A673 (cell line): ENCODE measurements at places on chromosomes 3 and 15. TPM values are rescaled to one million over a fixed set of nuclear protein-coding genes. Genes with fewer than 3 reads are reported as not detected.

GRCh38 chr3:195087328-195087727 lies 183.6 kb downstream of the XXYLT1 start:
- no peak overlapping the region for H3K4me3 ChIP-seq
- H3K27ac ChIP-seq, result no peak overlapping the region
- no peaks in the 10 kb centered on the region for H3K27me3 ChIP-seq
- H3K4me1 ChIP-seq, result no peaks in the 10 kb centered on the region
- DNase-seq, result no peak

COLQ gene
- 0.21 and 1.3 TPM in 2 replicates for total RNA-seq

SLCO3A1 gene
- total RNA-seq, result 16.6 and 17.7 TPM in 2 replicates

DNA sequence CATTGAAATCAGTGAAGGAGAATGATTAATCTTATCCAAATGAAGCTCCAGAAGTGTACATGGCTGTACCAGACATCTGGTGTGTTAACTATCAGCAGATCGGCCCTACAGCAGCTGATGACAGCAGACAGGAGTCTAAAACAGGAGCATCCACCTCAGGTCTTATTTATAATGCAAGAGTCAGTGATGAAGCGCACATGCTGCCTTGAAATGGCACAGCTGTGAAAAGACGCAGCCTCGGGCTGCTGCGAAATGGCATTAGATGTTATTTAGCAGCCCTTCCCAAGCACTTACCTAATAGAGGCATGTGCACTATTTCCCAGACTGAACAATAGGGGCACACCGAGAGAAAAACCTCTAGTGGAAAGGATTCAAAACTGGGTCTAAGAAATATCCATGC lies 472.3 kb upstream of the CBLB start:
- no peak for DNase-seq
- H3K27ac ChIP-seq, result no peak overlapping the region
- H3K4me3 ChIP-seq, result no peak overlapping the region

DNA sequence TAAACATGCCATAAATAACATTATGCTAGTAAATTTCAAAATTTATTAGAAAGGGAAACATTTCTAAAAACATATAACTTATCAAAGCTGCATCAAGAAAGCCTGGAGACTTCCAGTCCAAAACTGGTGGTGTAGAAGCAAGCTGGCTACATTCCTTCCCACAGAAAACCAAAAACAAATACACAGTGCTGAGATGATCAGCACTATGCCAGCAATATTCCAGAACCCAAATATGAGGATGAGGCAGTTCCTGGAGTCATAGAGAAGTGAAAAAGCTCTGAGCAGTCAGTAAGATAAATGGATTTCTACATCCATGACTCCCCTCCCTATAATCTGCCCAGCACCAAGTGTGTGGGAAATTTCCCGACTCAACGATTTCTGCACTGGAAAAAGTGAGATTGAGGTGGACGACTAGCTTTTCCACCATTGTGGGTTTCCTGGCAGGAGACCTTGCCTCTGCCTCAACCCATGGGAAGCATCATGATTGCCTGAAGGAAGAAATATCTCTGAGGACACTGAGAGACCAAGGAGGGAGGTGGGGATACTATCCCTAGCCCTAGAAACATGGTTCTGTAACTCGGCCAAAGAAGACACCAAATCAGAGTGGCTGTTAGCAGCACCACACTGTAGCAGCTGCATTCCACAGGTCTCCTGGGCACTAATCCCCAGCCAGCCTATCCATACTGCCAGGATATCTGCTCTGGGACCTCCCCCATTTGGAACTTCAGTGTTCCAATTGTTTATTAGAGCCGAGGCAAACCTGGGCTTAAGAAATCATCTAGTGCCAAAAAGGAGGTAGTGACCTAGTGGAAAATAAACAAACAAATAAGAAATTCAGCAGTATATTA lies 11.8 kb upstream of the CLN6 start:
- H3K27ac ChIP-seq, result no peak overlapping the region
- H3K36me3 ChIP-seq, result no peaks in the 10 kb centered on the region
- H3K4me3 ChIP-seq, result no peak overlapping the region
- H3K4me1 ChIP-seq, result no peaks in the 10 kb centered on the region
- no peak for DNase-seq
- no peaks in the 10 kb centered on the region for H3K27me3 ChIP-seq

GRCh38 chr3:47057212-47057671 lies 77.8 kb downstream of the NBEAL2 start:
- no peaks in the 10 kb centered on the region for H3K27me3 ChIP-seq
- no peak overlapping the region for H3K4me3 ChIP-seq
- no peaks in the 10 kb centered on the region for H3K4me1 ChIP-seq
- H3K27ac ChIP-seq, result no peak overlapping the region
- no peaks in the 10 kb centered on the region for H3K36me3 ChIP-seq

SLC4A7 gene
- total RNA-seq, result 22.6 and 26.2 TPM in 2 replicates

DNA sequence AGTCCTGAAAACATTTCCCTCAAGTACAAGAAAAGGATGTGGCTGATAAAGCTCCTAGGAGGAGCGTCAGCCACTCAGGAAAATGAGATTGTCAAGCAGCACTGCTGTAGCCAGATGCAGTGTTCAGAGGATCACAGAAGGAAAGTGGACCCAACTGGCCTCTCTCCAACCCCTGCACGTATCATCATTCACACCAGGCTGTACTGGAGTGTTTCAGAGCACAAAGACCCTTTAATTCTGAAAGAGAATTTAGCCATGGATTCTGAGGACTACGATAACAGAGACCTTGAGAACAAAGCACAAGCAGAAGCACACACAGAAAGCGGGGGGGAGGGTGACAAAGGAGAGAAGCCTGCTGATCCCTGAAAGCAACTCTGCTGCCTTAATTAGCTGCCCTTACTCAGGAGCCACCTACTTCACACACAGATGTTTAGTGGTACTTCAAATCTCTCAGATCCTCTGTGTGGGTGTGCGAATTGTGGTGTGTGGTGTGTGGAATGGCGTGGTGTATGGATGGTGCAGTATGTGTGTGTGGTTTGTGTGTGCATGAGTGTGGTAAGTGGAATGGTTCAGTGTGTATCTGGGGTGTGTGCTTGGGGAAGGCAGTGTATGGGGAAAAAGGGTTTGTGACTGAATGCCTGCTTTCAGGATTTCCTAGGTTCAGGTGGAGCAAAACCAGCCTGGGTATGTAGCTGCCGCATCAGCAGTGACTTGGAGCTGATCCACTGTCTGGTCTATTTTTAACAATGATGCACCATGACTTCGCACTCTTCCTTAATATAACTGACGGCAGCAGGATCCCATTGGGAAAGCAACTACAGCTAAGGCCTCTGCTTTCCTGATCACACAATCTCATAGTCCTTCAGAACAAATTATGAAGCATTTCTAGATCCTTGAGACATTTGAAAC lies 192.5 kb downstream of the RSL24D1 start:
- H3K27ac ChIP-seq, result no peak overlapping the region
- DNase-seq, result no peak
- no peak overlapping the region for H3K4me3 ChIP-seq
- no peaks in the 10 kb centered on the region for H3K27me3 ChIP-seq

CHRD gene
- 0.06 and 0.57 TPM in 2 replicates for total RNA-seq

PRC1 gene
- total RNA-seq, result 338 and 339 TPM in 2 replicates

GRCh38 chr15:57184502-57184901 lies 191.8 kb upstream of the CGNL1 start:
- DNase-seq, result no peak
- H3K36me3 ChIP-seq, result no peaks in the 10 kb centered on the region
- H3K27me3 ChIP-seq, result no peaks in the 10 kb centered on the region
- no peak overlapping the region for H3K4me3 ChIP-seq

CHRM5 gene
- total RNA-seq, result not detected in 2 replicates

CAMK2N2 gene
- 1.3 and 2.2 TPM in 2 replicates for total RNA-seq

DNA sequence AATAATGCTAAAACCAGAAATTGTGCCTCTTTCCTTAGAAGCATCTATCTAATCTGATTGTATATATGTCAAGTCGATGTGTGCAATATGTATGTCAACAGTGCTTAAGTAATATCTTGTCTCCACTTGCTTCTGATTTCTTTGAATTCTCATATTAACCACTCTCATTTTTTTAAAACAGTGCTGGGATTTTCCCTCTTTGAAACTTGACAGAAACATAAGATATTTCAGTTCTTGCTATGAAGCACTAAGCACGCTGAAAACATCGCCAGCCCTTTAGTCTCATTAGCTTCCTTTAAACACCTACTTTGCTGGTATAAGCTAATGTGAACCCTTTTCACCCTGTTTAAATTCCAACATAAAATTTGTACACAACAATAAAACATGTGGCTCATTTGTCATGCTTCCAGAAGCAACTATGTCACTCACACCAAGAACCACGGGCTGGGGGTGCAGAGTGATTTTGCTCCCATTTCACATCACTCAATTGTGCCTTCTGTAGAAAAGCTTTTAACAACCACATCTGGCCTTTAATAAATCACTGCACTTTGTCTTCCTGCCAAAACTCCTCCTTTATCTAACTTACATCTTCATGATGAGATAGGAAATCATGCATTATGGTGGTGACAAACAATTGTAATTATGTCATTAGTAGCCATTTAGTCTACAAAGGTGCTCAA lies 185.2 kb downstream of the FOXP1 start:
- H3K27me3 ChIP-seq, result no peaks in the 10 kb centered on the region
- peaks cover 23% of the 10 kb centered on the region for H3K4me1 ChIP-seq
- no peak overlapping the region for H3K27ac ChIP-seq
- H3K36me3 ChIP-seq, result no peaks in the 10 kb centered on the region
- H3K4me3 ChIP-seq, result no peak overlapping the region
- DNase-seq, result peak; percentile 68

DNA sequence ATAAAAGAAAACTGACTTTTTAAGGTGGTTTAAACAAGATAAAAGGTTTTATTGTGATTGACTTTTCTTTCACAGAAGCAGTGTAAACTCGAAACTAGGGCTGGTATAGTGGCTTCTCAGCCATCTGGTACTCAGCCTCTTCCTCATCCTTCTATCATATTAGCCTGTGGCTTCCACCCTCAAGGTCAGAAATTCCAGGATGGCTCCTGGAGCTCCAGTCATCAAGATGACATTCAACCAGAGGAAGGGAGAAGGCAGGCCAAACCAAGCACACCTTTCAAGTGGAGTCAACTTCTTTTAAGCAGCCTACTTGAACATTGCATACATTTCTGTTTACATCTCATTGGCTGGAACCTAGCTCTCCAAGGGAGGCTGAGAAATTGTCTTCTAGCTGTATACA lies 1.3 kb upstream of the MESD start:
- no peak for DNase-seq
- no peak overlapping the region for H3K27ac ChIP-seq
- peaks cover 12% of the 10 kb centered on the region for H3K4me1 ChIP-seq
- no peaks in the 10 kb centered on the region for H3K27me3 ChIP-seq
- H3K4me3 ChIP-seq, result no peak overlapping the region

DNA sequence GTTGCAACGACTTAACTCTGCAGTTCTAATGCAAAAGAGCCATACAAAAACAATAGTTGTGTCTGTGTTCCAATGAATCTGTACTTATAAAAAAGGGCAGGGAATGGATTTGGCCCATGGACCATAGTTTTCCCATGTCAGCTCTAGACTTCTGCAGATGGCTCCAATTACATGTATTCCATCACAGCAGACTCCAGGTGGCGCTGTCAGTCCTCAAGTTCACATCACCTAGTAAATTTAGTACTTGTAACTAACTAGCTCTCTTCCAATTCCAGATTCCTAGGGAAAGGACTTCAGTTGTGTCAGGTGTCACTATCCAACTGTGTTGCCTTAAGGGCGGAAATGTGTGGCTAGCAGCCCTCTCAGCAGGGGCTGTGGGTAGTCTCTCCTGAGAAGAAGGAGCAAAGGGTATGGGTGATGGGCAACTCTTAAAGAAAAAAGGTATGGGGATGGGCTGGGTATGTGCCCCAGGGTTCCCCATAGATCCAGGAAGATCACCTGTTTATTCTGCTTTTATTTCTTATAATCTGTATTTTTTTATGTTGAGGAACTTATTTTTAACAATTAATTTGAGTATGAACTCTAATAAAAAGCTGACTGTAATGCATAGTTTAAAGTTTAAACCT lies 36.2 kb downstream of the BBS4 start:
- H3K36me3 ChIP-seq, result no peaks in the 10 kb centered on the region
- no peaks in the 10 kb centered on the region for H3K4me1 ChIP-seq
- H3K27me3 ChIP-seq, result no peaks in the 10 kb centered on the region
- peak; percentile 76 for DNase-seq
- H3K27ac ChIP-seq, result no peak overlapping the region

GOLGA8N gene
- 3.1 and 4.3 TPM in 2 replicates for total RNA-seq

- no peak for DNase-seq
- H3K4me3 ChIP-seq, result no peak overlapping the region
- no peaks in the 10 kb centered on the region for H3K36me3 ChIP-seq
- H3K4me1 ChIP-seq, result no peaks in the 10 kb centered on the region
Observed at GRCh38 chr15:27958911-27959578, 140.1 kb downstream of the OCA2 start.

DNA sequence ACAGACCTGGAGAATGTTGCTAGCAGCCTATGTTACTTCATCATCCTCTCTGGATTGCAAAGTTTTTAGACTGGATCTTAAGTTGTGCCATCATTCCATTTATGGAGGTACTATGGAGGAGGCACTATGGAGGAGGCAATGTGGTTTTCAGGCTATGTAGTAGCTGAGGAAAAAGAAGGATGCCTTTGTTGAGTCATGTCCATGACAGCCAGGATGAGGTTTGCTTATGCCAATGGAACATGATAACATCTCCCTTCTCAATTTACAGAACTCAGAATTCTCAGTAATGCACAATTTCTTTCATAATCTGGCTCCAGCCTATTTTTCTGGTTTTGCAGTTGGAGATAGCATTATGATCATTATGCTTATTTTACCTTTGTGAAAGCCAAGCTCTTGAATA lies 65.9 kb upstream of the TMEM108 start:
- no peak for DNase-seq
- H3K36me3 ChIP-seq, result no peaks in the 10 kb centered on the region
- H3K4me3 ChIP-seq, result no peak overlapping the region
- H3K27ac ChIP-seq, result no peak overlapping the region
- H3K27me3 ChIP-seq, result peaks cover 8% of the 10 kb centered on the region
- no peaks in the 10 kb centered on the region for H3K4me1 ChIP-seq

GRCh38 chr3:98628317-98628716 lies 34.9 kb upstream of the CPOX start:
- H3K27me3 ChIP-seq, result no peaks in the 10 kb centered on the region
- DNase-seq, result no peak
- H3K27ac ChIP-seq, result no peak overlapping the region
- H3K4me1 ChIP-seq, result no peaks in the 10 kb centered on the region
- no peak overlapping the region for H3K4me3 ChIP-seq

DNA sequence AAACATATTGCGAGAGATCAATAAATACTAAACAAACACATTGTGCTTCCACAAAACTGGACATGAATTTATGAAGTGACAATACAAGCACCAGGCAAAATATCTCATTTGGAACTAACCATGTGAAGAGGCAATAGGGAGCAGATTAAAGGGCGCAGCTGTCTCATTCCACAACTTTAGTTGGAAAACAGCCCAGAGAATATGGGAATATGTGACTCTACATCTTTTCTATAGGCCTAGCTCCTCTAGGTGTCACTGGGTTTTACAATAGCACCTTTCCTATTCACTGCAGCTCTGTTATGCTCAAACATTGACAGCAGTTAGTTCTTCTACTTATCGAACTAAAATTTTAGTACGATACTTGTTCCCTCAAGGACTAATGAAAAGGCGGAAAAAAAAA lies 866.3 kb upstream of the GBE1 start:
- DNase-seq, result no peak
- H3K36me3 ChIP-seq, result no peaks in the 10 kb centered on the region
- no peak overlapping the region for H3K4me3 ChIP-seq
- H3K27ac ChIP-seq, result no peak overlapping the region
- no peaks in the 10 kb centered on the region for H3K4me1 ChIP-seq
